ENCODE measurements at places on chromosomes 7 and 10.

- DNase-seq: no peak
Observed at GRCh38 chr7:151482883-151483710, 36.6 kb downstream of the RHEB start.

DNA sequence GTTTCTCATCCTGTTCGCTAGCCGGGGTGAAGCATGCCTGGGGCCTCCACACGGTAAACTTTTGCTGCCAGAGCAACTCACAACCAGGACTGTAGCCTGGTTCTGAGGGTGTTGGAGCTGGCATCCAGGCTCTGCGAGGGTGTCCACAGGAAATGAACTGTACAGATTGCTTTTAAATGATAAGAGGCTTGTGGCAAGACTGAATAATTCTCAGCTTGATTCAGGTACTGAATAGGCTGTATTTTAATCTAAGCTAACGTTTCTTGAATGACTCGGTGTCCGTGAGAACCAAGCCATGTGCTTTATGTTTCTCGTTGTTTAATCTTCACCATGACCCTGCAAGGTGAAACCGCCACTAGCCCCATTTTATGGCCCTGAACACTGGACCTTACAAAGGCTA lies 49.3 kb downstream of the EEPD1 start:
- DNase-seq: no peak

DNA sequence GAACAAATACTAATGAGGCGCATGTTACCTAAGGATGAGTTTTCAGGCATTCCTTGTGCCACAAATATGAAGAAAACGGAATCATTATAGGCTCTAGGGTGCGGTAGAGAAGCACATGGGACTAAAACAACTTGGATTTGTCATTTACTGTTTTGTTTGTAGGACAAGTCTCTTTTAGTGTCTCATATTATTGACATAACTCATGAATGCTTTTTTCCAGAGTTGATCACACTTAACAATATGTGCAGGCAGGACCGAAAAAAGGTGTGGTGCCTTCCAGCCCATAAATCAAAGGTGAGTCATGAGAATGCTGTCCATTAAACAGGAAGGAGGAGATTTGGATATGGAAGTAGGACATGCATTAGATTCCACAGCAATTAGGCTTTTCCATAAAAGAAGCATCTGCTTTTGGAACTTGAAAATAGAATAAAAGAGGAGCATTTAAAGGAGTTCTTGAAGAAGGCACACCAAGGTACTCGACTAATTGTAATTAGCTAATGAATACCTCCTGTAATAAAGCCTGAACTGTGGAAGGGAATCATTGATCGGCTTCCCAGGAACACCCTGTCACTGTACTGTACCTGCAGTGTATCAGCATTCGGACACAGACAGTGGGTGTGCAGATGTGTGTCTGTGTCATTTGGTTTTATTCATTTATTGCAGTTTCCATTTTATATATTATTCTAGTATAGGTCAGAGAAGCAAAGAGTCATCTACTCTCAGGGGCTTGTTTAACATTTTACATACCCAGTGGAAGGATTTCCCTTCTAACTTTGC lies 119.7 kb upstream of the KLF14 start:
- DNase-seq: peak; percentile 93

- DNase-seq: no peak
Observed at GRCh38 chr7:44291066-44291732, 34.2 kb downstream of the CAMK2B start.

GRCh38 chr10:63260860-63261251 lies 127.7 kb downstream of the NRBF2 start:
- no peak for DNase-seq

DNA sequence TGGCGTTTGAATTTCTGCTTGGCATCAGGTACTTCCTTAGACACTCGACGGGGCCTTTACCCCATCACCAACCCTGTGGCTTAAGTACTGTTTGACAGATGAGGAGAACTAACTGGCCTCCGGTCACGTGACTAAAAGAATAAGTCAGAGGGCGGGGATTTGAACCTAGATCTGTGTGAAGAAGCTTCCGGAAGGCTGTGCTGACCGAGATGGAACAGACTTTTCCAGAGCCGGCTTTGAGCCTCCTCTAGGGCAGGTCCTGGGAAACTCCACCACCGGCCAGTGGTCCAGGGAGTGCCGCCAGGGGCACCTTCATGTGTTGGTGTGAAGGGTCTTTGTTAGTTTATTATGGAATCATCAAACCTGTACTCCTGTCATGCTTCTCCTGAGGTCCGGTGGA lies 26.9 kb downstream of the CAMK1D start:
- DNase-seq: no peak

- DNase-seq: no peak
Observed at GRCh38 chr7:151790095-151790829, 86.7 kb downstream of the PRKAG2 start.

DNA sequence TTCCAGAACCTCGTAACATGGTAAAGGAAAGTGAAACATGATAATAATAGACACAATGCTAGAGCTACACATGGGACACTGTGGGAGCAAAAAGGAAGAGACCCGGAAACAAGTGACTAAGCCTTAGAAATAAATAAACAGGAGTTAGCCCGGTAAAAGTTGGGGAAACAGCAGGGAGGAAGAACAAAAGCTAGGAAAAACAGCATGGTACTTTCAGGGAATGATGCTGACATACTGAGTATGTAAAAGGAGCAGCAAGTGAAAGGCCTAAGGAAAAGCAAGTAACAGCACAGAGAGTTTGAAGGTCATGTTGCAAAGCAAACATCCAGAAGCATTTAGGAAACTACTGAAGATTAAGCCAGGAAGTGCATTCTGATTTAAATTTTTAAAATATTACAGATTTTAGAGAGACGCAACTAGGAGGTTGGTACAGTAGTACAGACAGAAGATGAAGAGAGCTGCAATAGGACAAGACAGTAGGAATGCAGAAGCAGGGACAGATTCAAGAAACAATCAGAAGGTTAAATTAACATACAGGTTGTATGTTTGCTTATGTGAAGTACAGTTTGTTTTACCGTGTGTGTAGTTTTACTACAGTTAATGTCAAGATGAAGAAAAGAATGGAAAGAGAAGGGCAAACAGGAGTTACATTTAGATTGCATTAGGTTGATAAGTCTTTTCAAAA lies 63.7 kb downstream of the ARHGAP12 start:
- no peak for DNase-seq

GRCh38 chr7:145434811-145435210 lies 599.0 kb upstream of the TPK1 start:
- peak; percentile 39 for DNase-seq

DNA sequence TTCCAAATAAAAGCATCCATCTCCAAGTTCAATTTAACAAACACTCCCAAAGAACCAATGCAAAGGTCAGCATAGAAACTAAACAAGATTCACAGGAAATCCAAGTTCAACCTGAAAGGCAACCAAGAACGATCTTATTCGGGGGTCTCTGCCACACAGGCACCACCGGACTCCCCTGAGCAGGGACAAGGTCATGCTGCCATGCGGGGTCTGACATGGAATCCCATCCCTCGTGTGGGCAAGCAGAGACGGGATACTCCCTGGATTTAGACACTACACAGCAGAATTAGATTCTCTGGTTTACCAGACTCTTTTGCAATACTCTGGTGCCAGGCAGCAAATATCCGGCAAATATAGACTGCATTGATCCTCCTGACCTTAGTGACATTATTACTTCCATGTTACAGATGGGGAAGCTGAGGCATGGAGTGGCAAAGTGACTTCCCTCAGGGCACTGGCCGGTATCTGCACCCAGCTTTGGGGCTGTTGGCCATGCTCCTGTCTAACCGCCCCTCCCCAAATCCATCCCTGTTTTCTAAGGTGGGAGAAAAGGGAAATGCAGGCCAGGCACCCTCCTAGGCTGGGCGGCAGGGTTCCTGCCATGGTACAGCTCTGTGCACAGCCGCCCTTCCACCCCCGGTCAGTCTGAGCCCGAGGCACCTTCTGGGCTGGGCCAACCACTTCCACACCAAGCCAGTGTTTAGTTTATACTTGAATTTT lies 111.8 kb downstream of the VIPR2 start:
- no peak for DNase-seq

- no peak for DNase-seq
Observed at GRCh38 chr7:157389951-157390730, 53.3 kb downstream of the DNAJB6 start.

DNA sequence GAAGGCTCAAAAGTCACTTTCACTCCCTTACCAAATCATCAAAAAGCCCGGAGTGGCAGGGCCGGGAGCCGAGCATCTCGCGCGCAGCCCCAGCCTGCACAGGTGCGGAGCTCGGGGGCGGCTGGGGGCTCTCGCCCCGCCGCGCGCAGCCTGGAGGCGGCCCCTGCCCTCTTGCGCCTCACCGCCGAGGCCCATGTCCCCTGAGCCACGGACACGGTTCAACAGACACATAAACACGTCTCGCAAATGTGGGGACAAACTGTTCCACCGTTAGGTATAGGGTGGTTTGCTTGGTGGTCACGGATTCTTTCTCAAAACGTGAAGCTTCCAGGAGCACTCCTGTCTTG lies 700 bp downstream of the GSAP start:
- no peak for DNase-seq

GRCh38 chr10:22580711-22581110 lies 133.7 kb downstream of the PIP4K2A start:
- no peak for DNase-seq

DNA sequence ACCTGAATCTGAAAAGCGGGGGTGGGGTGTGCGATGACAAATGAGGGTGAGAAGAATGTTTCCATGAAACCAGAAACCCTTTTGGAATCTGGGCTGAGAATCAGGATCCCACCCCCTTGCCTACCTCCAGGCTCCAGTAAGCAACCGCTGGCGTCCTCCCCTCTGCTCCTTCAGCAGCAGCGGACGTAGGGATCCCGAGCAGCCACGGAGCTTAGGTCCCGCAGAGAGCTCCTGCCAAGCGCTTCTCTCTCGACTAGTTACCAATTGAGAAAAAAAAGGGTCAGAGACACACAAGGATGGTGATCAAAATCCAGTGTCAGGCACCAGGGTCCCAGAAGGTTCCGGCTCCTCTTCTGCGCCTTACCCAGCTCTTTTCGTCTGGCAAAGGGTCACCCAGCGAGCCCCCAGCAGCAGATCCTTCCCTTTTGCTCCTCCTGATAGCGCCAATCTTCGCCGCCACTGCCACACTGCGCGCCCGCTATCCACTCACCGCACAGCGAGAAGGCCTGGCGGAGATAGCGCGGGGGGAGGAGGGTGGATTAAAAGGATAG lies 733.5 kb downstream of the ZWINT start:
- DNase-seq: no peak

DNA sequence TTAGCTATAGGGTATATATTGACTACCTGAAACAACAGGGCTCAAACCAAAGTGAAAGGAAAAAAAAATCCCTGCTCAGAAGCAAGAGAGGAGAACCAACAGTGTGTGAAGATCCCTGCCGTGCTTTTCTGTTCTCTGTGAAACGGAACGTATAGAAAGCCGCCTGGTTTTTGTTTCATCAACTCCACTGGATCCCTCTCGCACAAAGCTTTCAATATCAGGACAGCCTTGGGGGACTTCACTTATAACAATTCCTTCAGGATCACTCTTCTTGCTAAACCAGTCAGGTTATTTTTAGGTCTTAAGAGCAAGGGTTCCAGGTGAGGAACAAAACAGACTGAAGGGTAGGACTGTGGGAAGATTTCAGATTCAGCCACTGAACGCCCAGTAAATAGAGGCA lies 151.1 kb upstream of the CACNA2D1 start:
- DNase-seq: no peak

GRCh38 chr10:16509996-16510395 lies 11.7 kb downstream of the C1QL3 start:
- peak; percentile 22 for DNase-seq

DNA sequence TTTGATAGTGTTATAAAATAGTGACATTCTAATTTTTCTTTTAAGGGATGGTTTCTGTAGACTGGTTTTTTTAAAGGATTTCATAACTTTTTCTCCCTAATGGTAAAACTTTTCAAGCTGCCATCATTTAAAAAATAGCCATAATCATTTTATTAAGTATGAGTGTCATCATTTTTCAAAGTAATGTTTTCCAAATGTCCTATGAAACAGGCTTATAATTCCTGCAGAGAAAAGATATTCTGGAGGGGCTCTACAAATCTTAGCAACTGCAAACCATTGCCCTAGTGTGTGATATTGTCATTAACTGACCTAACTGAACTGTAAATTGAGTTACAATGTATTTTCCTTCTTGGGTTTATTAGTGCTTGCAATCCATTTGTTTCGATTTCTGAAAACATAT lies 226.0 kb downstream of the BBS9 start:
- DNase-seq: no peak

DNA sequence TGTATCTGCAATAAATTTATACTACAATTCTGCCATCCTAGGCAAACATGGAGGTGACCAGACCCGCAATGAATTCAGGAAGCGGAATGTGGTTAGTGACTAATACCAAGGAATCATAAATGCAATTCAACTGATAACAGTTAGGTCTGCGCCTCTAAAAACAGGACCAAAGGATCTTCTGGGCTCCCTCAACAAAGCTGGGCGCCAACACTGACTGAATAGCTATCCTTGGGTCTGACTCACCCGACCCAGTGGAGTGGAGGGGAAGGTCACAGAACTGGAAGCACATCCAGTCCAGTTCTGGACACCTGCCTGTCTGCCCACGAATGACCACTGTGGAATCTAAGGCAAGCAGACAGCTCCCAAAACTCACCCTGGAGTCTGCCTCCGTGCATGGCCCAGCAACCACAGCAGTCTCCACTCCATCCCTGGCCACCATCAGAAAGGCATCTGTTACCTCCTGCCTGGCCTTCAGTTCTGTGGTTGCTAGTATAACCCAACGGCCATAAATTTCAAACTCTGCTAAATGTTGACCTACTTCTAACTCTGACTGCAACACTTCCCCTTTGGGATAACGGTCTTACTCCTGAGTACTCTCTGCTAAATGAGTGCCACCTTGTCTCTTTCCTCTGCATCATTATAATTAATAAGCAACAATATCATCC lies 43.0 kb upstream of the DLX6 start:
- no peak for DNase-seq

GRCh38 chr7:26898891-26899290 lies 34.5 kb upstream of the SKAP2 start:
- DNase-seq: no peak

DNA sequence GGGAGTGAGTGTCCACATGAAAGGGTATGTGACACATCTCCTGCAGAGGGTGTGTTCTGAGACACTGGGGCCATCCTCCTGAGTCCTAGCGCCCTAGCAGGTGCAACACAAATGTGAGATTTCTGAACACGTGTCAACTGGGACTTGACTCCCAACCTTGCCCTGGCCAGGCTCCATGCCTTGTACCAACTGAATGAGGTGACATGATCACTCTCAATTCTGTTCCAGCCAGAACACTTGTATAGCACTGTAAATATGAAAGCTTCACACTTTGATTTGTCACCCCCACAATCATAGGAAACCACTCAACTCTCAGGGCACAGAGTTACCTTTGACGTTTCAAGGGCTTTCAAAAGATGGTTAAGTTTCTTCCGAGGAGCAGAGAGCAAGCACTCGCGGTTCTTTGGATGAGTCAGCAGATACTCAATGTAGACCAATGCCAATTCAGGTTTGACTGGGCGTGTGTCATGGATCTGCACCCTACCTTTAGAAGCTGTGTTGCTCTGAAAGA lies 48.6 kb downstream of the NCAPG2 start:
- no peak for DNase-seq

DNA sequence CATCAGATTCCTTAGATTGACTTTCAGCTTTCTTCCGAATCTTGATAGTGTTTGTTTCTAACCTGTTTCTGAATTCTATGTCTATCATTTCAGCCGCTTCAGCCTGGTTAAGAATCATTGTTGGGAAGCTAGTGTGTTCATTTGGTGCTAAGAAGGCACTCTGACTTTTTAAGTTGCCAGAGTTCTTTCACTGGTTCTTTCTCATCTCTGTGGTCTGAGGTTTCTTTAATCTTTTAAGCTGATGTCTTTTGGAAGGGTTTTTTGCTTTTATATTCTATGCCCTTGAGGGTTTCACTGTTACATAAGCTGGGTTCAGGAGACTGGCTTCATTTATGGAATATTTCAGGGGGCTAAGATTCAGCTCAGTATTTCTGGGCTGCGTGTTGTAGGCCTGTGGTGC lies 104.5 kb upstream of the PRSS58 start:
- no peak for DNase-seq

All from fibroblast of skin of right biceps (primary cell).